ENCODE measurements at places on chromosomes 11 and 22.

GRCh38 chr22:24601217-24602104 lies 1.5 kb upstream of the GGT1 start:
- DNase-seq: peak; percentile 46

DNA sequence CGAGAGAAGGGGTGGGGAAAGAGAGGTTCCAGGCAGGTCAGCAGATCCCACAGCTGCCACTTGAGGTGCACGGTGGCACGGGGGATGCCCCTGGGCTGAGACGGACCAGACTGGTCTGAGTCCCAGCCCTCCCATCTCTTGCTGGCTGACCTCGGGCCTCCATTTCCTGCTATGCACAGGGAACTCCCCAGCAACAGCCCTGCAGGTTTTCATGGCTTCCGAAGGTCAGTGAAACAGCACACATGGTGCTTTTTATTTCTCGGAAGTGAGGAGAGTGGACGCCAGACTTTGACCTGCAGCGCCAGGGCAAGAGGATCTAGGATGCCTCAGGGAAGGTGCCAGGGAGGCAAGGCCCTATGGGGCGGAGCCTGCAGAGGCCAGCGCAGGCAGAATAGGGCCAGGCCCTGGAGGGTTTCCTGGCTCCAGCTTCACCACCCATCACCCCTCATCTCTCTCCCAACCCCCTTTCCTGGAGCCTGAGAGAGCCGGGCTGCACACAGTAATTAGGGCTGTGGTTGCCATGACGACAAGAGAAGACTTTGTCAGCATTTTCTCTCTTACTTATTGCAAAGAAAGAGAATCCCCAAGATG lies 29.5 kb downstream of the SLC22A12 start:
- DNase-seq: no peak

GRCh38 chr11:36619502-36619901 lies 21.5 kb upstream of the RAG2 start:
- DNase-seq: no peak

GRCh38 chr11:58582437-58582836 lies 3.6 kb downstream of the ZFP91 start:
- no peak for DNase-seq

DNA sequence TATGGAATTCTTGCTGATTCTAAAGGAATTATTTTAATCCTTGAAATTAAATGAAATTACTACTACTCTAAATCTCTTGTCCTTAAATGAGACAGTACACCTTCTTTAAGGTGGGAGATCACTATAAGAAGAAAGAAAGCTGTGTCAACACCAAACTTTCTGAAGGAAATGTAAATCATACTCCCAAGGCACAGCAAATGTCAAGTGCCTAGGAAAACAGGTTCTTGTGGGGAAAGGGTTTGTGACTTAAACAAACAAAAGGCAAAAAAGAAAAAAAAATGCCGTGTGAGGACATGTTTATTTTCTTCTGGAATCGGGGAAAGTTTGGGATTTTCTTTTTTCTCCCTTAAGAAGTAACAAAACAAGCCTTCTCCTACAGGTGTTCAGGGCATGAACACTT lies 745.1 kb downstream of the DLG2 start:
- DNase-seq: no peak

- DNase-seq: no peak
Observed at GRCh38 chr11:103637295-103637694, 399.1 kb upstream of the DDI1 start.

DNA sequence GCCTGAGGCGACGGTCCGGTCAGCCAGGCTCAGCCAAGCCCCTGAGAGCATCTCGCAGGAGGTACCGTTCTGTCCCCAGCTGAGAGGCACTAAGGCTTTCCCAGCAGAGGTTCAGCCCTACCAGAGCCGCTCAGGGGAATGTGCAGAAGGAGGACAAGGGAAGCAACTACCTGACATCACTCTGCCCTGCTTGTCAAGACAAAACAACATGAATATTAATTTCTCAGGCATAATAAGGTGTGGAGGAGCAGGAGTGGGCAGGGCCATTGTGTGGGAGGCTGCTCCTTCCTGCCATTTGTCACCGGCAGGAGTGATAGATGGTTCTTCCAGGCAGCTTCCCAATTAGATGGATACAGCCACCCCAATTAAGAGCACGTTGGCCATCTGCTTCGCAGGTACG lies 181.4 kb downstream of the KIRREL3 start:
- no peak for DNase-seq

GRCh38 chr22:48563966-48564330 lies 1263.7 kb downstream of the BRD1 start:
- DNase-seq: no peak

DNA sequence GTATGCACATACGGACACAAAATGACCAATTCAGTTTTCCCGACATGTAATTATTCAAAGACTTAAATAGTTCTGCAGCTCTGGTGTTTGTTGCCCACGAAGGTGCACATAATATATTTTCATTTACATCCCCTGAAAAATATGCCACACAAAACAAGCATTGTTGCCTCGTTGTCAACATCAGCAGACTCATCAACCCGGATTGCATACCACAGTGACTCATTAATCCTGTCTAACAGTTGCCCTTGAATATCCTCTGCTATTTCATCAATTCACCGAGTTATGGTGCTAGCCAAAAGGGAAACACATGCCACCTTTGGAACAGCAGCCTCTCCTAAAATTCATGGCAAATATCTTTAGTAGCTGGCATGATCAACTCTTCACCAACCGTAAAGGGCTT lies 582.2 kb downstream of the LRRC4C start:
- no peak for DNase-seq

DNA sequence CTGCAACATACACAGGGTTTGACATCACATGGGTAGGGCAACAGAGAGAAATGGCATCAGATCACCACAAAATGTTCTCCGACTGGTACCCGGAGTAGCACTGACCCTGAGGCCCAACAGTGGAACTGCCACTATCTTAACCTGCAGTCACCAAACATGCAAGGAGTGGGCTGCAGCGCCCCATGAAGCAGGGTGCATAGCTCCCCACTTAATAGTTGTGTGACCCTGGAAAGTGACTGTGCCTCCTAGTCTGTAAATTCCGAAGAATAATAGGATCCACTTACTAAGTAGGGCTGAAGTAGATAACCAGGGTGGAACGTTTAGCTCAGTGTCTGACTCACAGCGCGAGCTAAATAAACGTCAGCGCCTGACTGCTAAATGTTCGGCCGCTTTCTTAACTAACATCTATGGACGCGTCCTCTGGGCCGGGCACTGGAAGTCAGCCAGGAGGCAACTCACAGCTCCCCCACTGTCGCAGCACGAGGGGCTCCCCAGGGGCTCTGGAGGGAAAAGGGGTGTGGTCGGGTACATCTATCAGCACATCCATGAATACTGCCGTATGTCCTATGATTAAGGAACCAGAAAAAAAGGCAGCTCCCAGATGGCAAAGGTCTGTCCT lies 777 bp downstream of the LTO1 start:
- DNase-seq: no peak

DNA sequence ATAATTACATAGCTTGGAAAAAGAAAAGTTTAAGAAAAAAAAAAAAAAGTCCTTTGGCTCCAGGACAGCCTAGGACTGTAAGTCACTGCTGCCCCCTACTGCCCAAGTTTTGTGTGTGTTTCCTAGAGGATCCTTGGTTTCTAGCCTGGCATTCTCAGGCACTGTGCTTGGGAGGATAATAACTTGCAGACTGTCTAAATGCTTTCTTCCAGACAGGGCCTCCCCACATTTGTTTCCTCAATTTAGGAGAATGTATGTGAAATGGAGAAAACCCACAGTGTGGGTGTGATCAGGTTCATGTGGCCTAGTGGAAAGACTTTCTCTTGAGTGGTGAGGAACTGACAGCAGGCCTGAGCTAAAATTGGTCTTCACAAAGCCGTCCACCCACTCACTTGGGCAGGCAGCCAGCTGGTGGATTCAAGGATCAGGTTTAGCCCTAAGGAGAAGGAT lies 191.0 kb downstream of the NAV2 start:
- DNase-seq: peak; percentile 23
